ENCODE measurements at places on chromosomes 2 and 18.

DNA sequence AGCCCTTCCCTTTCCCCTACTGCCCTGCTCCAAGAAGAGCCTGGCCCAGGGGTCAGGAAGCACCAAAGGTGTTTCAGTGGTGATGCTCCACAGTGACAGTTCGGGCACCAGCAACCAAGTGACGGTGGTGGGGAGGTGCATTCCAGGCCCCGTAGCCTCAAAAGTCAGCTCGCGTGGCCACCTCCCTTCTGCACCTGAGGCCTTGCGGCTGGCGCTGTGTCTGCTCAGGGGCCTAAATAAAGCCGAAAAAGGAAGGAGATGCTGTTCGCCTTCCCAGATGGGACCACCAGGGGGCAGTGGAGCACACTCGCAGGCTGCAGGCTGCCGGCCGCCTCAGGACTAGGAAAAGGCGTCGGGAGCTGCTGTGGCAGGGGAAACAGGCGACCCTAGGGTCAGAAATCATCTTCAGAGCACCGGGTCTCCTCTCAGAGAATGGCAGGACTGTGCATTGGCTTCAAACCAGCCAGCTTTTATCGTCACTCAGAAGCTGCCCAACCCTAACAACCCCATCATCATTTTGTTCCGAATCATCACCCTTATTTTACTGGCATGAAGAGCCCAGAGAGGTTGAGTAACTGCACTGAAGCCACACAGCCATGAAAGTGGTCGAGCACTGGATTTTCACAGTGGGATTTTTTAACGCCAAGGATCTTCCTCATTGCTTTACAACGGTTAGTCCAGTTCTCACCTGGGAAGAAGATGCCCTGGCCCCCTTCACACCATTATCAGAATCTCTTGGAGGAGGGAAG, 213.0 kb upstream of the CELF4 start:
- DNase-seq = peak; percentile 23

- no peak for DNase-seq
Measured at GRCh38 chr2:104163611-104164130, 690.2 kb upstream of the POU3F3 start.

GRCh38 chr2:205760157-205760556, 77.9 kb downstream of the NRP2 start:
- DNase-seq = no peak

DNA sequence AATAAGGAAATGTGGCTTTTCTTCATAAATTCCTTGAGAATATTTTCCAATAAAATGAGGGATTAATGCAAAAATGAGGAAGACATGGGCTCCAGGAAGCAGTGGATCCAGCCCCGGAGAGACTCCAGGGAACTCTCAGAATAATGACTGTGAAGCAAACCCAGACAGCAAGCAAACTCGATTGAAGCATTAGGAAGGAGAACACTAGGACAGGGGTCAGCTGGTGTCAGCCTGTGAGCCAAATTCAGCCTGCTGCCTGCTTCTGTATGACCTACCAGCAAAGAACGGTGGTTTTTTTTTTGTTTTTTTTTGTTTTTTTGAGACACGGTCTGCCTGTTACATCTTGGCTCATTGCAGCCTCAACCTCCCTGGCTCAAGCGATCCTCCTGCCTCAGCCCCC, 274.3 kb upstream of the FBXO11 start:
- DNase-seq = no peak

GRCh38 chr2:128589681-128590080, 271.0 kb upstream of the HS6ST1 start:
- no peak for DNase-seq

DNA sequence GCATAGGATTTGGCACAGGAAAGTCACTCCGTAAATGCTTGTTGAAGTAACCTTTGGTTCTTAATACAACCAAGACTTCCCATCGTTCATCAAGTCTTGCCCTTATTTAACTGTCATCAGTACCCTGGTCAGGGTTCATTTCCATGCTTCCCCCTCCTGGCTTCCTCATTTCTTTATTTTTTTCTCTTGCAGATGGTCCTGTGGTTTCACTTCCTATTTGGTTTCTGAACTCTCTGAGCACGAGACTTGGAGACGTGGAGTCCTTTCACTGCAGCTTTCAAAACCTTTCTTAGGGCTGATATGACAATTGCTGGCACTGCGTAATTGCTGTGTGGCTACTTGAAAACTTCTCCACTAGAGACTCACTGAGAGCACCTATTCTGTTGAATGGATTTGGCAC, 59.9 kb upstream of the PID1 start:
- DNase-seq = peak; percentile 95

GRCh38 chr2:45182667-45183295, 173.5 kb upstream of the SIX2 start:
- DNase-seq = no peak

- no peak for DNase-seq
Measured at GRCh38 chr2:222399038-222399783, 25.1 kb upstream of the SGPP2 start.

DNA sequence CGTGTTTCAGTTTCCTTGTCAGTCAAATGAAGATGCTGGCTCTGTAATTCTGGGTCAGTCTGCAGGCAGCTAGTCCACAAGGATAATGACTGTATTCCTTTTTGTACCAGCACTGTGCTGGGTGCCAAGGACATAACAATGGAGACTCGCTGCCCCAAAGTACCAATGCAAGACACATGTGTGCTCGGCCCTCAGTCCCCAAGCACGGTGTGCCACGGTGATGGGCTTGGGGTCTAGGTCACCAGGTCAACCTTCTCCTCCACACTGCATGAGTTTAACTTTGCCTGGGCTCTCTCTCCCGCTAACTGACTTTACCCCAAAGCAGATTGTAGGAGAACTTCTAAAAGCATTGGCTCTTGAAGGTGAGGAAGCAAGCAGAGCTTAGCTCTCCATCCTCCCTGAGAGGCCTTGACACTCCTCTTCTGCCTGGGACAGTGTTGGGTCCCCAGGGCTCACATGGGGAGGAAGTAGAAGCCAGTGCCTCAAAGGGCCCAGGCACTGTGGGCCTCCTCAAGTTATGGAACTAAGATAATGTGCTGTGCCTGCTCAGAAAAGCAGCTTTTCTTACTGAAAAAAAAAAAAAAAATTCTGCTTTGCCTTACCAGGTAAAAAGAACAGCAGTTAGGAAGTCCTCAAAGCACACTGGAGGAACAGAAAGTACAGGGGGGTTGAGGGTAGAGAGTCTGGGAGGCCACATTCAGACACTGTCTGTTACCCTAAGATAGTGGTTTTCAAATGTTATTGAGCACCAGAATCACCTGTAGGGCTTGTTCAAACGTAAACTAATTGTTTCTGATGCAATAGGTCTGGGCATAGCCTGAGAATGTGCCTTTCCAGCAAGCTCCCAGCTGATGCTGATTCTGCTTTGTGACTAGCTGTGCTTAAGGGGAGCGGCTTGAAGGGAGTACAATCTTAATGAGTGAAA, 276.4 kb upstream of the CXCR4 start:
- DNase-seq = peak; percentile 48

- no peak for DNase-seq
Measured at GRCh38 chr2:8215982-8216381, 465.9 kb upstream of the ID2 start.

GRCh38 chr2:133025004-133025403, 355.0 kb upstream of the LYPD1 start:
- no peak for DNase-seq

- DNase-seq = no peak
Measured at GRCh38 chr2:45180033-45180746, 170.9 kb upstream of the SIX2 start.

GRCh38 chr2:26268213-26268612, 23.5 kb downstream of the HADHB start:
- peak; percentile 50 for DNase-seq

DNA sequence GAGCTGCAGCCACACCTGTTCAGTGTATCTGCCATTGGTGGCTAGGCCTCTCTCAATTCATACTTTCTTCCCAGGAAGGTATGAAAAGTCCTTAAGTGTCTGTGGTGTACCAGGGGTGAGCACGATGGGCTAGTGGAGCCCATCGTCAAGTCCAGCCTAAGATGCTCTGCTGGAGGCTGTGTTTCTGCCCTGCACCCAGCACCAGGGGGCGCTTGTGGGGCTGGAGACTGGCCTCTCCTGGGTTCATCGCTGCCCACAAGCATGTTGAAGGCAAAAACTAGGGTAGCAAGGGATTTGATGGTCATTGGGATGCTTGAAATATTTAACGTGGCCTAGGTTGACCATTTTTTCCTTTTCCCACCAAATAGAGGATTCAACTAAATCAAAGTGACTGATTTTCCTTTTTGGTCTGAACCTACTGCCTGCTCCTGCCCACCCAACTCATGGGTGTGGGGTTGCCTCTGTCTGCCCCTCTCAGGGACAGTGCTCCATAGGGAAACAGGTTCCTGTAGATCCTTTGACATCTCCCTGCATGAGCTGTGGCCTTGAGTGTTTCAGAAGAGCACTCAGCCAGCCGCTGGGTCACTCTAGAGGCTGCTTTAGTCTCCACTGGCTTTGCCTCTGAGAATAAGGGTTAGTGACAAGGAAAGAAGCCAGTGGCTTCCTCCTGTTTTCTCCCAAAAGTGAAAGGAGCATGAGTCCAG, 59.0 kb downstream of the TPGS2 start:
- DNase-seq = no peak

DNA sequence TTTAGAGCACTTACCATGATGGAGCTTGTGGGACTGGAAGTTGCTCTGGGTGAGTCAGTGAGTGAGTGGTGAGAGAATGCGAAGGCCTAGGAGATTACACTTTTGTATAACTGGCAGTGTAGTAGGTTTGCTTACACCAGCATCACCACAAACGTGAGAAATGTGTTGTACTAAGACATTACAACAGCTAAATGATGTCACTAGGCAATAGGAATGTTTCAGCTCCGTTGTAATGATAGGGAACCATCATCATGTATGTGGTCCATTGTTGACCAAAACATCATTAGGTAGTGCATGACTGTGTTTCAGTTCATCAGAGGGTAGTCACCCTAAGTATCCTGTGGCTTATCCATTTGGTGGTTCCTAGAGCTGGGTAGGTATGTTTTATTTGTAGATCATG, 11.9 kb downstream of the ZNF407 start:
- peak; percentile 50 for DNase-seq

- DNase-seq = peak; percentile 82
Measured at GRCh38 chr2:11145350-11145749, 9.9 kb upstream of the SLC66A3 start.

DNA sequence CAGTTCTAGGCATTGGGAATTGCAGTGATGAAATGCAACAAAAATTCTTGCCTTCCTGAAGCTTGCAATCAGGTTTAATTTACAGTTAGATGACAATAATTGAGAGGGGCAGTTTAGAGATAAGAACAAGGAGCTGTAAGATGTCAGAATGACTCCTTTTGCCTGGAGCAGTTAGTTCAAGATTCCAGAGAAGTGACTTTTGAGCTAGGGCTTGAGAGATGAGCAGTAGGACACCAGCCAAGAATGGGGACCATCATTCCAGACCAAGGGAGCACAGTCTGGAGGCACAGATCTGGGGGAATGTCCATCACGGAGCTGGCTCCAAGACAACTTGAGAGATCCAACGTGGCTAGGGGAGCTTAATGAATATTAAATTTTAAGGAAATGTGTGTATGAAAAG, 26.8 kb downstream of the CACNB4 start:
- no peak for DNase-seq

- no peak for DNase-seq
Measured at GRCh38 chr2:217270485-217271121, 410.7 kb upstream of the TNP1 start.

GRCh38 chr2:88897715-88898114, 206.2 kb downstream of the RPIA start:
- peak; percentile 69 for DNase-seq

DNA sequence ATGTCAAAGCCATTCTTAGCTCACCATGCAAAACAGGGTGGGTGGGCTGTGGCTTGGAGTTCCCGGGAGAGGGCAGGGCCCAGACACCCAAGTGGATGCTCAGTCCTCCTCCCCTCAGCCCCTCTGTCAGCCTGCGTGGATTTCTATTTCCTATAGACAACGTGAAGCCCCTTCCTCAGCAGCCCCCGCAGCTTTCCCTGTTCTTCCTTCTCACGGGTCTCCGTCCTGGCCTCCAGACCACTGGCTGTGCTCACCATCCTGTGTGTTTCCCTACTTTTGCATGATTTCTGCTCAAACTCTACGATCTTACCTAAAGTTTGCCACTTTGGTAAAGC, 155.0 kb upstream of the PXDN start:
- DNase-seq = no peak

- DNase-seq = no peak
Measured at GRCh38 chr18:51461956-51462355, 264.5 kb upstream of the MEX3C start.

- DNase-seq = peak; percentile 18
Measured at GRCh38 chr2:39696838-39697237, 31.1 kb downstream of the TMEM178A start.

DNA sequence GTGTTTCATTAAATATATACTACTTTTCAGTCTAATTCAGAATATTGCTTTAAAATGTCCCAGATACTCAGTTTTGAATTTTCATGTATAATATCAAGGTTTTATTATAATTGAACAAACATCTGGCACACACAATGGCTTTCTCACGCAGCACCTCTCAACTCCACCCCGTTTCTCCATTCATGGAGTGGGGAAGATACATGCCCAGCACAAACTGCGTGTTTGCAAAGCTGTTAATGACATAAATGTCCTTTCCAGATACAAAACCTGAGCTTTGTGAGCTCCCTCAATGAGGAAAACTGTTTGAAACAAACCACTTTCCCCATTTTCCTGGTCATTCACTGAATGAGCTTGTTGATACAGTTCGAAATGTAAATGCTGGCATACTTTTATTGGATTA, 150.3 kb upstream of the RASGRP3 start:
- DNase-seq = no peak

DNA sequence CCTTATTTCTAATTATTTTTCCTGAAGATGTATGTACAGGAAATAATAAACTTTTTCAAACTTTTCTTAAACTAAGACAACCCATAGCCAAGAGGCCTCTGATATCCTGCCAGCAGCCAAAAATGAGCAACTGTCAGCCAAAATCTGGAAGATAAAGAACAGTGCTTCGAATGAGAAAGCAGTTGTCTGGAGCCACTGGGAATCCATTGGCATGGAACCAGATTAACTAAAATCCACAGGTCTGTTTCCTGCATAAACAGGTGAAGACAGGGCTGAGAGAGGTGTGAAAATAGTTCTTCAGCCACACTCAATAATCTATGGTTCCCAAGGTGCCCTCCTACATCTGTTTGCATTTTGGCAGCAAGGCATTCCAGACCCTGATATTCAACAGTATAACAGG, 1076.7 kb upstream of the PIK3C3 start:
- no peak for DNase-seq

DNA sequence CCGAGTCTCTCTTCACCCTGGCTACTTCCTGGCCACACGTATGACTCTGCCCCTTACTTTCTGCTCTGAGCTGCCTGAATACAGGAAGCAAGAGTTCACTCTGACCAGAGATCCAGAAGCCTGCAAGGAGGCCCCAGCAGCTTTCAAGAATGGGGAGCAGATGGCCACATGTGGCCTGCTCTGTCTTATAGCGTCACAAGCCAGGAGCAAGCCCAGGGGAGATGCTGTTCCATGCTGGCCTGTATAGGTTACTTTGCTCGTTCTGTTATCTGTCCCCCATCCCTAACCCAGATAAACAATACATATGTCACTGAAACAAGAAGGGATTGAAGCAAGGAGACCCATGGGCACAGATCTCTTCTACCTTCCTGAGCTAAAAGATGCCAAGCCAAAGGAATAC, 4.3 kb downstream of the PNKD start:
- DNase-seq = no peak

GRCh38 chr2:98374286-98374685, 28.0 kb downstream of the CNGA3 start:
- DNase-seq = no peak

All from inflammatory macrophage treated with lipopolysaccharide for 4 hours (primary cell).